Mammary epithelial cell (primary cell): ENCODE measurements at places on chromosomes 11 and 22. TPM values are rescaled to one million over a fixed set of nuclear protein-coding genes. Genes with fewer than 3 reads are reported as not detected.

DNA sequence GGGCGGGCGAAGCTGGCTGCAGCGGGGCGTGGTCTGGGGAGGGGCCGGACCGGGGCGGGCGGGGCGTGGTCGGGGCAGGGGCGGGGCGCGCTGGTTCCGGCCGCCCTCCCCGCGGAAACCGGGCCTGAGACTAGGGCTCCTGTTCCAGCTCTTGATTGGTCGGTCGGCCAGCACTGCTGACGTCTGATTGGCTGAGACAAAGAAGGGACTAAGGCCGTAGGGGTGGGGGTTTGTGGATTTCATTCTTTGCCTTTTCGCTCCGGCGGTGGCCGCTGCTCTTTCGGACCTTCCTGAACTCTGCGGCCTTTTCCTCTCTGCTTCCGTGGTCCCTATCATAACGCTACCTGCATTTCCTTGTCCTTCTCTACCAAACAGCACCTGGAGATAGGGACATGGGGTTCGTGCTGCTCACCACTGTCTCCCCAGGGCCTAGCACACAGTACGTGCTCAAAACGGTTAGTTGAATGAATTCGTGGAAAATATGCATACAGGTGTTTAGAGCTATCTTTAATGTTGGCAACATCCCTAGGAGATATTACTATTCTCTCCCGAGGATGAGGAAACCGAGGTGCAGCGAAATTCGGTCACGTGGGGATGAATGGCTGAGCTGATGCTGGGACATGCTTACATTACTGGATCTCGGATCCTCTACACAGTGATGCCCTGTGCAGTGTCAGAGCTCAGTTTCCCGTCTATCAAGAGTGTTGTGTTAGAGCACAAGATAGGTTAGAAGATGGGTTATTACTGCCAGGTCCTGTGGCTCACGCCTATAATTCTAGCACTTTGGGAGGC is 62.8 kb downstream of the NFAM1 start:
- peak; percentile 88 for DNase-seq

GRCh38 chr11:33443684-33444083 is 186.5 kb downstream of the HIPK3 start:
- DNase-seq: no peak

OR51E2 gene
- total RNA-seq: not detected

DNA sequence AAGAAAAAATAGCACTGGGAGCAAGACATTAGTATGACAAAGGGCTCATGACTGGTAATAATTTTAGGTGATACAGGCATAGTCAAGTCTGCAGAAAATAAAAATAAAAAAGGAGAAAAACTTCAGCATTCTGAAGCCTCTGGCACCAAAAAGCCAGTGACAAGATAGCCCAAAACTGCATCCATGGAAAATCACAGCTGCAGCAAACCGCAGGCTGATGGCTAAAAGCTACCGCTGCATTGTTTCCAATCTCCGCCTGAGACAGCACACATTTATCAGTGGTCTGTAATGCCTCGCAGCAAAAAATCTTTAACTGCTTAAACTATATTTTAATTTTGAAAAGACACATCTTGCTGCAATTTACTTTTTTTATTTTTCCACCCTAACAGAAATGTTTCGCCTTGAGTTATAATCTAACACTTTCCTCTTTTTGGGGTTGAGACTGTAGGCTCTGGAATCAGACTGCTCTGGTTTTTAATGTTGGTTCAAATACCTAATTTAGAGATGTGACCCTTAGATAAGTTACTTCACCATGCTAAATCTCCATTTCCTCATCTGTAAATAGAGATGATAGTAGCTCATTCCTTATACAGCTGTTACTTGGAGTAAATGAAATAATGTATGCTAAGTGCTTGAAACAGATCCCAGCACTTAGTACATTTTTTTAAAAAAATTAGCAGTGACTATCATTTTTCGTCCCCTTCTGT is 42.0 kb upstream of the FIBIN start:
- no peak for DNase-seq

GRCh38 chr11:108915666-108916065 is 250.8 kb downstream of the DDX10 start:
- no peak for DNase-seq

UPK3A gene
- total RNA-seq: not detected in 2 replicates

- DNase-seq: no peak
These were observed 223.2 kb upstream of the E2F8 start for GRCh38 chr11:19463976-19464375.

DNA sequence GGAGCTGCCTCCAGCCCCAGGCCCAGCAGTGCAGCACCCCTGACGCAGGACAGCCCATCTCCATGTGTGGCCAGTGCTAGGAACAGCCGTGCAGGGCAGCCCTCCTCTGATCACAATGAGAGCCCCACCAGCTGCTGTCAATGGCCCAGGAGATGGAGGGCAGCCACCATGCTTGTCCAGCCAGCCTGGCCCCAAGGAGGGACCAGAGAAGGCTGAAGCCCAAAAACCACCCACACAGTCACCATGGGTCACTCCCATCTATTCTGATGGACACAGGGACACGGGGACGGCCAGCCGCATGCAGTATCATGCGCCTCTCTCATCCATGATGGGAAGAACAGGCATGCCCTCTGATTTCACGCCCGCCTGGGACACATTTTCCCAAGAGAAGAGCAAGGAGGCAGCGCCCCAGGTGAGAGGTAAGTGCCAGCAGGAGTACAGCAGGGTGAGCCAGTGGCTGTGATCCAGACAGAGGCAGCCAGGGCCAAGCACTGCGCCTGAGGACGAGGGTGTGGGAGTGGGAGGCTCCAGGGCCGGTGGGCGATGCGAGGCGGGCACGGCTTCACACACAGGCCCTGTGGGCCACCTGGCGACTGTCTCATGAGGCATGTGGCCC is 33.6 kb upstream of the GNB1L start:
- DNase-seq: no peak

MB gene
- not detected for total RNA-seq

GLB1L3 gene
- total RNA-seq: 0.50 TPM

- DNase-seq: no peak
These were observed 33.1 kb downstream of the PHLDB1 start for GRCh38 chr11:118640332-118641154.

APOBEC3B gene
- total RNA-seq: 11.2 and 21.2 TPM in 2 replicates

- DNase-seq: no peak
These were observed 45.4 kb upstream of the CFAP300 start for GRCh38 chr11:102001657-102002338.
